NCI-H1417 (cell line): ENCODE measurements at places on chromosomes 5 and 9.
A peak's percentile ranks its signal among the peaks of the same experiment; 100 is the strongest.

- no peak for DNase-seq
Observed at GRCh38 chr9:109797509-109797908, 17.5 kb downstream of the PALM2AKAP2 start.

DNA sequence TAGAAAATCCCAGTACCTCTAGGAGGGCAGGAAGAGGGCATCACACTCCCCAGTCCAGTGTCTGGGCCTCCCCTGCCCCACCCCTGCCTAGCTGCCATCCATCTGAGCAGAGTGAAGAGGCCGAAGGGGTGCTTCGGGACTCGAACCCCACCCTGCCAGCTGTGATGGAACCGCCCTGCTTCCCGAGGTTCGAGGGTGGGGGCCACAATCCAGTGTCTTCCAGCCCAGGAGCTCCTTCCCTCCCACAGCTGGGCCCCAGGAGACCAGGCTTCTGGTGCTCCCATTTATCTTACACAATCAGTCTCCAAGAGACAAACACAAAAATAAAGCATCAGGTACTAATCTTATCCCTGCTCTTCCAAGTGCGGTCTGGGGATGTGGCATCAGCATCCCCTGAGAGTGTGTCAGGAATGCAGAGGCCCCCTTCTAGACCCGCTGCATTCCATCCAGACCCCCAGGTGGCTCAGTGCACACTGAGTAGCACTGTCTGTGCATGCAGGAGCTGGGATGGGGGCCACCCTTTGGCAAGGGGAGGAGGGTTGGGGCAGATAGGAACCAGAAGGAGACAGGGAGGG is 122.8 kb upstream of the TBC1D2 start:
- DNase-seq: no peak

DNA sequence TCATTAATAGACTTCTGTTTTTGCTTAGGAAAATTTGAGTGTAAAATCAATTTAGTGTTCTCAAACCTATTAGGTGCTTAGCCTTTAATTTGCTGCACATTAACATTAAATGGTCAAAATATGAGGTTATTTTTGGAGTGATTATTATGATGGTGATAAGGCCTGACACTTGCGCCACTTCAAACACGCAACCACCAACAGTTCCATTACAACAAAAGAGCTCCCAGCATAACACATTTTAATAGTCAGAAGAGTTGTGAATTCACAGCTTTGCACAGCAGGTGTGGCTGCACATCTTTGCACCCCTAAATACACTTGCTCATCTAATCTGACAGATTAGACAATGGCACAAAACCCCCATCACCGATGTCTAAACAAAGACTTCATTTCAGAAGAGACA is 940.7 kb downstream of the NR2F1-AS1 start:
- DNase-seq: no peak

DNA sequence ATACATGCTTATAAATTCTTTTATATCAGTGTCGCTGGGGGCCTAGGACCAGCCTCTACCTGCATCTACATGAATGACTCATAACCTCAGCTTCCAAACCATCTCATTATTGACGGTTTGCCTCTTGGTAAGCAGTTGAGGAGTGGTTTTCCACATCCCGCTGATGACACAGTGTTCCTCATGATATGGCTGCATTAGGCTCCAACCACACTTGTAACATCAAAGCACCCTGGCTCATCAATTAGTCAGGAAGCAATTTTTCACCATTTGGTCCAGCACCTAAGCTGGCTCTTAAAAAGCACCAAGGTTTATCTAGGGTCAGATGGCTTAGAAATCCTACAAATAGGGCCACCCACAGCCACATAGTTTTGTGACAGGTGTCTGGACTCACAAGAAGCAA is 402.4 kb downstream of the ARHGEF28 start:
- no peak for DNase-seq

- DNase-seq: no peak
Observed at GRCh38 chr9:92310562-92310961, 14.6 kb downstream of the NOL8 start.

- DNase-seq: peak; percentile 76
Observed at GRCh38 chr9:136093995-136094881, 851 bp downstream of the NACC2 start.

DNA sequence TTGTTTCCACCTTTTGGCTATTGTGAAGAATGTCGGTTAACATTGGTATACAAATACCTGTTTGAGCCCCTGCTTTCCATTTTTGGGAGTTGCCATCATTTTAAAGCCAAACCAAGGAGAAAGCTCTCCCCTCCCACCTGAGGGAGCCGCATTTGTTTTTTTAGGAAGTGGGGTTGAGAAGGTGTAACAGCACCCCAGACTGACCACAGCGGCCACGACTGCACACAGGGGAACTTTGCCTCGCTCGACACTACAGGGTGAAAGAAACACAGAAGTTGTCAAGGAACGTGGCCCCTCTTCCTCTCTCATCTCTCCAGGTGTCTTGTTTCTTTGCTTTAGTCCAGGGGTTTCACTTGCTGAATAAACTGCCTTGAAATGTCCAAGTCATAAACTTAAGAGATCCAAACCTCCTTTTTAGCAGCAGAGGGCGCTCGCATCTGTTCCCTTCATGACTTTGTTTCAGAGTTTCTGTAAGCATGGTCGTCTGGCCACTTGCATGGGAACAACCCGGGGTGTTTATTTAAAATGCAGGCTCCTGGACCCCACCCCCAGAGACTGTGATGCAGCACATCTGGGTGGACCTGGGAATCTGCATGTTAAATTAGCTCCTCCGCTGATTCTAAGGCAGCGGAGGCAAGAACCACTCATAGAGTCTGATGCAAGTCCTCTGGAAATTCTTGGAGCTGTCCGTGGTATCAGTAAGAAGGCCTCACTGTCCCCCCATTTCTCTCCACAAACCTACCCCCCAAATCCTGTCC is 2.1 kb upstream of the TTLL11 start:
- peak; percentile 29 for DNase-seq

DNA sequence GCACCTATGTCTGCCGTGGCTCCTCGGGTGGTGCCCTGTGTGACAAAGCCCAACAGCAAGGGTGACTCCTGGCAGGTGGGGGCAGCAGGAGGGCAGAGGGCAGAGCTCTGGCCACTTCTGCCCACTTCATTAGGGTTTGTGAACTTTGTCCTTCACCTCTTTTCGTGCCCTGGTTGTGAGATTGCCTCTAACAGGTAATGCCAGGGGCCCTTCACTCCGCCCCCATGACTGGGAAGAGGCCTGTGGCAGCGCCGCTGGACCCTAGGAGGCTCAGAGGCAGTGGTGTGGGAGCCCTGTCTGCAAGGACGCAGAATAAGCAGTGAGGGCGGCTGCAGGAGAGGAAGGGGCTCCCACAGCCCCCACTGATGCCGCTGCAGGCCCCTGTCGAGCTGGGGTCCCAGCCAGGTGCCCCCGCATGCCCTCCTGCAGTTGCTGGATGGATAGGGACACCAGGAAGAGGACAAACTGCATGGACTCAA is 108.7 kb upstream of the LMX1B start:
- no peak for DNase-seq

- DNase-seq: no peak
Observed at GRCh38 chr5:171745602-171746001, 40.0 kb upstream of the SMIM23 start.

GRCh38 chr5:168089201-168089887 is 202.1 kb upstream of the WWC1 start:
- DNase-seq: no peak

DNA sequence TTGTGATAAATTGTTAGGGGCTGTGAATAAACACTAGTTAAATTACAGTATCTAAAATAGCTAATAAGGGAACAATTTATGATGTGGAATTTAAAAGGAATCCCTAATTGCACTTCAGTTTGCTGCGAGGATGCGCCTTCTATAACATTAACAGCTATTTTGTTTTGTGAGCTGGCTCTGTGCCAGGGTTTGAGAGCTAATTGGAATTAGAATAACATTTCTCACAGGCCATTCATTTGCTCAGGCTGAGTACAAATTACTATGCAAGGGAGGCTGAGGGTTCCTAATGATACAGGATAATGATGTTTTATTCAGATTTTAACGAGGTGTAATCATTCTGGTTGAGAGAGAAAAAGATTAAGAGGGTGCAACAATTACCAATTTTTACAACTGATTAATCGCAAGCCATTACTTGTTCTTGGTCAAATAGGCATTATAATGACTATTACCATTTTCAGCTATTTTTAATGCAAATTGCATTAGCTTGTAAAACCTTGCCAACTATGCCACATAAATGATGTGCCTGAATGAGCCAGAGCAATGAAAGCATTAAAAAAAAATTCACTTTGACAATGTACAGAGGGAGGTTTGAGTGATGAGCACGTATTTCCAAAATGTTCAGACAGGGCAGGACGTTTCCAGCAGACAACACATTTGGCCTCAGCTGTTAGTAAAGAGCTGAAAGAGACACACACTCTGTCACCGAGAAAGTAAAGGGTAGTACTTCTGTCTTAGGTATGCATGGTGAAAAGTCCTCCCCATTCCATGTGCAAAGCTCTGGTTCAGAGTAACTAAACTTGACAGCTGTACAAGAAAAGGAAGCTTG is 576.5 kb downstream of the TLE1 start:
- DNase-seq: no peak

- DNase-seq: no peak
Observed at GRCh38 chr5:178483620-178484019, 106.6 kb downstream of the COL23A1 start.

DNA sequence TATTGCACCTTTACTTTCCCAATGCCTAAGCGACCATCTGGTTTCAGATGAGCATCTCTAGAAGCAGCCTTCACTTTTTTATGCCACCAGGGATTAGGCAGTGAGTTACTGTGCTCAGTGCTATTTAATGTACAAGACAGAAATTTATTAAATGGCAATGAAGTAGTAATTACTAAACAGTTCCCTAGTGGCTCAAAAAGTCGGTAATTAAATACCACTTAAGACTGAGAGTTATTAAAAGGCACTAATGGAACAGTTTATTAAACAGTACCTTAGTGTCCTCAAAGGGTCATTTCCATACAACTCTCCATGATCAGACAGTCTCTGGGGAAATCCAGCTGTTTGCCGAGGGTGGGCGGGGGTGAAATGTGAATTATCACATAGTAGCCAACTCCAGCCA is 42.3 kb downstream of the LHFPL2 start:
- peak; percentile 31 for DNase-seq

GRCh38 chr5:77104813-77105212 is 17.7 kb upstream of the ZBED3 start:
- no peak for DNase-seq

DNA sequence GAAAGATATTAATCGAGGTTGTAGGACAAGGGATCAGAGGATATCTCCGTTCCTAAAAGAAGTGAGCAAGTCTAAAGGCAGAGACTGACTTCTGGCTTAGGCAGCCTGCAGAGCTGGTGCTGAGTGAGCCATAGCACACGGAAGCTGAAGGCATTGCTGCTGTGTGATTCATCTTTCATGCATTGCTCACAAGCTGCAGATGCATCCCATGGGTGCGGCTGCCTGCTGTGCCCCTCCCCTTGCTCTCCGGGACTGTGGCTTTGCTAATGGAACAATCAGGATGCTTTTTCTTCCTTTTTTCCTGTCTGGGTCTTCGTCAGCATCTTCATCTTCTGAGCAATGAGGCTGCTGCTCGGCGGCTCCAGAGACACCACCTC is 341.4 kb downstream of the DIRAS2 start:
- peak; percentile 48 for DNase-seq

- DNase-seq: peak; percentile 30
Observed at GRCh38 chr9:84586662-84587061, 82.9 kb upstream of the NTRK2 start.

- DNase-seq: no peak
Observed at GRCh38 chr5:167944121-167944852, 347.2 kb upstream of the WWC1 start.

DNA sequence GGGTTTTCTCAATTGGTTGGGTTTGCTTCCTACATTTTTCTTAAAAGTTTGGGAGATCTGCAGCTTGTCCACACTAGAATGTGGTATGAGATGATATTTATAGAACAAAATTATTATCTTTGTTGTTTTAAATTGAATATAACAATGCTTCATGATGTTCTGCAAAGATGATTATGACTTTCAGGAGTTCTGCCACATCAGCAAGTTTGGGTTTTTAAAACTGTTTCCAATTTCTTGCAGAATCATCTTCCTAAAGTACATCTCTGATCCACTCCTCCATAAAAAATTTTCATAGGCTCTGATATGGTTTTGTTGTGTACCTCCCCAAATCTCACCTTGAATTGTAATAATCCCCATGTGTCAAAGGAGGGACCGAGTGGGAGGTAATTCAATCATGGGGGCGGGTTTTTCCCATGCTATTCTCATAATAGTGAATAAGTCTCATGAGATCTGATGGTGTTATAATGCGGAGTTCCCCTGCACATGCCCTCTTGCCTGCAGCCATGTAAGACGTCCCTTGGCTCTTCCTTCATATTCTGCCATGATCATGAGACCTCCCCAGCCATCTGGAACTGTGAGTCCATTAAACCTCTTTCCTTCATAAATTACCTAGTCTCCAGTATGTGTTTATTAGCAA is 119.1 kb upstream of the PTGER4 start:
- no peak for DNase-seq

DNA sequence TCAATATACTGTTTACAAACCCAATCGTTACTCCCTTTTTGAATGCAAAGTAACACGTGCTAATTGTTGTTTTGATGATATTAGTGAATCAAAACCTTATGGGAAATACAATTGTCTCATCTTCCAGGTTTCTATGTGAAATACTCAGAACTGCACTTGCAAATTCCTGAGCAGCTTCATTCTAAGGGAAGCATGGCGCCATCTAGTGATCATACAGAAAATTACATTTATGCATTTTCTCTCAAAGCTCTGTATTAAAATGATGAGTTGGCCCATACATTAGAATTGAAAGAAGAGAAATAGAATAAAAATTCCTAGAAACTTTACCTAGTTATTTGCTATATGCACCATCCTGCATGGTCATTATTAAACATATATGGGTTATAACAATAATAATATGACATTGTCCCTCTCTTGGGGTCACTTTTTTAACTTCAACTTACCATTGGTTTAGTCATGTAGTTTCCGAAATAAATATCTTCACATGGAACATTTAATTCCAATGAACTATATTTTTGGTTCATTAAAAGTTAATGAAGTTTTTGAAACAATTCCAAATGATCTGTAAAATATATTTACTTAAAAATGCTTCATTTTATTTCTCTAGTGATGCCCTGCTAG is 220.0 kb downstream of the PDE4D start:
- DNase-seq: peak; percentile 77

- DNase-seq: no peak
Observed at GRCh38 chr9:37283730-37284325, 138.7 kb upstream of the GRHPR start.

GRCh38 chr9:2241461-2241835 is 226.3 kb downstream of the SMARCA2 start:
- peak; percentile 66 for DNase-seq

GRCh38 chr9:16559418-16560188 is 310.9 kb downstream of the BNC2 start:
- DNase-seq: no peak
